ENCODE measurements at places on chromosomes 7 and 10.

DNA sequence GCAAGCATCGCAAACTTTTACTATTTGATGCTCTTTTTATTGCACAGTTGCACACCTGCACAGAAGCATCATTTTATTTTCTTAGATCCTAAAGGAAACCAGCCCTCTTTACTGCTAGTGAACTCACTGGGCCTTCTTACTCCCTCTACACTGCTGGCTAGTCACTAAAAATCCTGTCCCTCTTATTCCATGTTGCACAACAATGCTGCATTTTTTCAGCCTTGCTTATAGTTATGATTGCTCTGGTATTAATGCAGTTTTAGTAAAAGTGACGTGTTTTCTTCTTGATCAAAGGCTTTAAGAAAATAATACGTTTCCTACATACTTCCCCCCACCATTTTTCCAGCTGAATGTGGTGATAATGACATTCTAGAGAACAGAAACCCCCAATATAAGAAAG lies 132.9 kb upstream of the FAM3C start:
- no peak for DNase-seq

- no peak for DNase-seq
Measured at GRCh38 chr7:65371468-65371867, 2.2 kb upstream of the ZNF92 start.

GRCh38 chr7:100266576-100267354 lies 40.7 kb upstream of the SPDYE3 start:
- no peak for DNase-seq

- no peak for DNase-seq
Measured at GRCh38 chr10:117166418-117167345, 28.6 kb upstream of the VAX1 start.

DNA sequence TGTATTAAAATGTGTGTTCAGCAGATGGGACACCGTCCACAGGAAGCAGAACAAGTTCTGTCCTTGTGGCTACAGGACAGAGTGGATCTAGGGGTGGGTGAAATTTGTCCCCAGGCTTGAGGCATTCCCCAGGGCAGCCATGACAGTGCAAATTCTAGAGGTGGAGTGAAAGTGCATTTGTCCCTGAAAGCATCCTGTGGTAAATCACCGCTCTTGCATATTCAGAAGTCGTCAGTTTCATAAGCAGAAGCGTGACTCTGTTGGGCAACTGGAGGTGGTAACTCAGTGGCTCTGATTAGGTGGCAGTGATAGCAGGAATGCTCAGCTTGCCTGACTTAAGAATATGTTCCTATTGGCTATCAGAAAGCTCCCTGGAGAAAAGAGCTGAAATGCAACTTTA lies 96.6 kb downstream of the SNX10 start:
- DNase-seq = no peak

GRCh38 chr7:40041456-40041855 lies 91.4 kb downstream of the CDK13 start:
- DNase-seq = no peak

- no peak for DNase-seq
Measured at GRCh38 chr7:26856176-26856985, 8.0 kb downstream of the SKAP2 start.

Measured in GM13977 (cell line).